ENCODE measurements at places on chromosomes 13 and 19.

- peak; percentile 50 for DNase-seq
These were observed 9.2 kb downstream of the PGPEP1 start for GRCh38 chr19:18349524-18350128.

DNA sequence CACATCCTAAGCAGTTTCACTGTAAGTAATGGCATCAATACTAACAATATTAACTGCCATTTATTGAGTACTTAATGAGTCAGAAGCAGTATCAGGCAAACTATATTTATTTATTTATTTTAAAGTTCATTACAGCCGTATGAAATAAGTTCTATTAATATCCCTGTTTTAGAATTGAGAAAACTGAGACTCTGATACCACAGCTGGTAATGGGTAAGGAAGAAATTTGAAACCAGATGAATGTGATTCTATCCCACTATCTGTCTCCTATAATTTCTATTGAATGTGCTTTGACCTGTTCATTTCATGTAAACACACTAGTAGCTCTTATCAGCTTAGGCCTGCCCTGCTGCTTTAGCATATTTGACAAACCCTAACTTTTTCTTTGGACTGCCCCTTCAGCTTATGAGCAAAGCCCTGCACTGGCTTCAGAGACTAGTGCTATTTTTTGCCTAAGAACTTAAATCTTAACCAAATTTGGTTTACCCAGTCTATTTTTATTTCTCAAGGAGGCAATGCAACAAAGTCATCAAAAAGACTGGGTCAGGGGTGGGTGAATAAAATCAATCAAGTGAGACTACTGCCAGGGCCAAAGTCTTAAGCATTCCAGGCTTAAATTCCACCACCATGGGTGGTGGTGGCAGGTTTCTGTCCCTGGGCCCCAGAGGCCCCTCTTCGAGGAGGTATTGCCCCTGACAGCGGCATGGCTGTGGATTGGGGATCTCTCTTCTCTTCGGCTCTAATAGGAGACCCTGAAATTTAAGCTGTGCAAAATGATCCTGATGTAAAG lies 143.4 kb downstream of the DLEU7 start:
- no peak for DNase-seq

DNA sequence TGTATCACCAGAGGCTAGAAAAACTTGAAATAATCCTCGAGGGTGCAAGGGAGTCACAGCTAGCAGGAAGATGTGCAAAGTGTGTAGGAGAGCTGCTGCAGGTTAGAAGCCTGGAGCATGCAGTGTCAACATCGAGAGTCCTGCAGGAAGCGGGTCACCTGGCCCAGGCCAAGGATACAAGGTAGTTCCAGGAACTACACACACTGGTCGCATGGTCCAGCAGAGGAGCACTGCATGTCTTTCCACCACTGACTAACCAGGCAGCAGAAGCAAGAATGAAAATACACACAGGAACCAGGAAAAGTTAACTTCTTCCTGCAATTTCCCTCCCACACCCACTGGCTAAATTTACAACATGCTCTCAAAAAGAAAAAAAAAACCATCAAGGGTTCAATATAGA lies 36.0 kb upstream of the MIR17HG start:
- no peak for DNase-seq

DNA sequence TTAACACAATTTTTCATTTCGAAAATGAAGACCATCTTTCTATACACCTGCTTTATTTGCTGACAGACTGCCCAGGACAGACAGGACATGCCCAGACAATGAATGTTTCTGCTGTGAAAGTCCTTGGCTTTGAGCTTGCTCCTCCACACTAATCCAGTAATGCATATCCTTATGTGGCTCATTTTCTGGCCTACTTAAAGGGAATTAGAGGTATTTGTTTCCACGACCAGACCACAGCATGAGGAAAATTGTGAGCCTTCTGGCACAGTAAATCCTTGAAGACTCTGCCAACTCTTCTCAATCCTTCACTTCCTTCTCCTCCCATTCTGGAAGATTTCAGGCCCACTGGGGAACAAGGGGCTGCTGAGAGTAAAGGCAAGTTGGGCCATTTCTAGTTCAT lies 25.7 kb downstream of the CCDC70 start:
- DNase-seq = no peak

GRCh38 chr19:27860309-27860934 lies 1352.5 kb downstream of the UQCRFS1 start:
- DNase-seq = no peak

- DNase-seq = no peak
These were observed 6.9 kb downstream of the MYPOP start for GRCh38 chr19:45895519-45895972.

DNA sequence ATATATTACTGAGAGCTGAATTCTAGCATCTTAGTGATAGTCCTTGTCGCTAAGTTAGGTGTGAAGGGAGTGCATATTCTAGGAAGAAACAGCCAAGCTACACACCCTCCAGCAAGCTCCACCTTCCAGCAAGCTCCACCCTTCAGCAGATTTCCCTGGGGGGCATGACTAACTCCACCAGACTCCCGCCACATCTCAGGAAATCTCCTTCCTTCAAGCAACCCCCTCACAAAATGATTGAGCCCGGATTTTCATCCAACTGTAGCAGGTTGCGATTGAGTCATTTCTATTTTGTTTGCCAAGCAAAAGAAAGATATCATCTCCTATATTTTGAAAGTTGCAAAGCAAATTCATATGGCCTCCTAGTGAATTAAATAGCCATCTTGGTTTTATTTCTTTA lies 162.1 kb upstream of the TMTC4 start:
- DNase-seq = no peak

DNA sequence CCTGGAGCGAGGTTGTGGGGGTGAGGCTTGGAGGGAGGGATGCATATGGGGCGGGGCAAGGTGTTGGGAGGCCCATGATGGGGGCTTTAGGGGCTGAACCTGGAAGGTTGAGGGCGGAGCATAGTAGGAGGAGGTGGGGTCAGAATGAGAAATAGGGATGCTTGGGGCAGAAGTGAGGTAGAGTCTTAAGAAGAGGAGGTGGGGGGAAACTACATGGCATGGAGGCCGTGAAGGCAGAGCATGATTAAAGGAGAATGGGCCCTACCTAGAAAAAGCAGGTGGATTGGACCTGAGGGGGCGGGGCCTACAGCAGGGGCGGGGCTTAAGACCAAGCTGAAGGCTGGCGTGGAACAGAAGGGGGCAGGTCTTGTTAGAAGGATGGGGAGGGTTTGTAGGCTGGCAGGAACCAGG lies 799 bp downstream of the NR1H2 start:
- no peak for DNase-seq

DNA sequence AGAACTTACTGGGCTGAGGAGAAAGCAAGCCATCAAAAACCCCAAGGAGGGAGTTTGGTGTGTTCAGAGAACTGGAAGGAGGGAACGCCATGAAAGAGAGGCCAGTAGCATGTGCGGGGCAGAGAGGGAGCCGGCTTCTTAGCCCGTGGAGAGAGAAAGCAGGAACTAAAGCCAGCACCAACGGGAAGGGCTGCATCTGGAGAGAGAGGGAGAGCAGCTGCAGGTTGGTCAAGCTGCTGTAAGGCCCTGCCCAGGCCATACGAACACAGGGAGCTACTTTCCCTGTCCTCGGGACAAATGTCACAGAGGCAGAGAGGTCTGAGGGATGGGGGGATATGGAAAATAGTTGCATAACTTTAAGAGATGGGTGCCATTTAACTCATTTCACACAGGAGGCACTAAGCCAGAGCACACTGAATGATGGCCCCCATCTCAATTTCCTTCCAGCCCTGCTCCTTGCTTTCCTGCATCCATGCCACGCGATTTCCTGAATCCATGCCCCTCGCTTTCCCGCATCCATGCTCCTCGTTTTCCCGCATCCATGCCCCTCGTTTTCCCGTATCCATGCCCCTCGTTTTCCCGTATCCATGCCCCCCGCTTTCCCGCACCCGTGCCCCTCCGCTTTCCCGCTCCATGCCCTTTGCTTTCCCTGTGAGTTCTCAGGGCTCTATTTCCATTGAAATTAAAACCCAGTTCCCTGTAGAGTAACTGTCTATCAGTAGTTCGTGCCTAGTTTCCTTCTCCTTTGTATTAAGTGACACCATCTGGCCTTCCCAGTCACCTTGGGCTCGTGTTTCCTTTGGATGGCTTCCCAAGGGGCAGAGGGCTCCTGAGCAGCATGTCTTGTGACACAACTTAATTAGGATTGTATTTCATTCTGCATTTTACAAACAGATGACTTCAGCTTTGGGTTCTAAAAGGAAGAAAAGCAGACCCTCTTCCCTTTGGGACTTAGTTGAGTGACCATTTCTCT lies 31.5 kb upstream of the TPT1 start:
- no peak for DNase-seq

DNA sequence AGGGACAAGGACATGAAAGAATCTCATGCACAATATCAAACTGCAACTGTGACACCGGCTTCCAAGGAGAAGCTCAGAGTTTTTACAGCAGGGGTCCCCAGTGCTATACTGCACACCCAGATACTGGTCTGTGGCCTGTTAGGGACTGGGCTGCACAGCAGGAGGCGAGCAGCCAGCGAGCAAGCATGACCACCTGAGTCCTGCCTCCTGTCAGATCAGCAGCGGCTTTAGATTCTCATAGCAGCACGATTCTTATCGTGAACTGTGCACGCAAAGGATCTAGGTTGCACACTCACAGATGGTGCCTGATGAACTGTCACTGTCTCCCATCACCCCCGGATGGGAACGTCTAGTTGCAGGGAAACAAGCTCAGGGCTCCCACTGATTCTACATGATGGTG lies 13.1 kb upstream of the CD22 start:
- DNase-seq = no peak

DNA sequence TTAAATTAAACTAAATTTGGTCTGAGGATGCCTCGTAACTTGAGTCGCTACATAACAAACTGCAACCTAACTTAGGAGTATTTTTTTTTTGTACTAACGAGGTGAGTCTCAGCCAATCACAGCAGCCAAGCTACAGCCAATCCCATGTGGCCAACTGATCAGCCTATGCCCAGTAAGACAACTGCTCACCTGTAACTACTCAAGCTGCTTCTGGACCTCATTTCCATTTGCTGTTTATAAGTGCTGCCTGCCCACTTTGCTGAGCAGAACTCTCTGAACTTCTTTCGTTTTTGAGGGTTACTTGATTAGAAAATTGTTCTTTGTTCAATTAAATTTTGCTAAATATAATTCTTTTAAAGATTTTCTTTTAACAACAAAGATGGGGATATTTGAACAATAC lies 3.8 kb downstream of the CPB2 start:
- no peak for DNase-seq

- peak; percentile 29 for DNase-seq
These were observed 15.7 kb downstream of the PLIN3 start for GRCh38 chr19:4851551-4852290.

- DNase-seq = no peak
These were observed 150.6 kb upstream of the SPACA7 start for GRCh38 chr13:112225429-112226090.

DNA sequence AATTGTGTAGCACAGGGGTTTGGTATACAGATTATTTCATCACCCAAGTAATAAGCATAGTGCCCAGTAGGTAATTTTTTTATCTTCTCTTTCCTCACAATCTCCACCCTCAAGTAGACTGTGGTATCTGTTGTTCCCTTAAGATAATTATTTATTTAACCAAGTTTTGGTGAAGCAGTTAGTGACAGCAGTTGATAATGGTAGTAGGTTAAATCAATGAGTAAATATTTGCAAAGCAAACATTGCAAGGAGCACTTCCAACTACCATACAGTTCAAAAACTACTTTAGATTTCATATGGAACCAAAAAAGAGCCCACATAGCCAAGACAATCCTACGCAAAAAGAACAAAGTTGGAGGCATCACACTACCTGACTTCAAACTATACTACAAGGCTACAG lies 291.8 kb downstream of the KCTD12 start:
- no peak for DNase-seq

DNA sequence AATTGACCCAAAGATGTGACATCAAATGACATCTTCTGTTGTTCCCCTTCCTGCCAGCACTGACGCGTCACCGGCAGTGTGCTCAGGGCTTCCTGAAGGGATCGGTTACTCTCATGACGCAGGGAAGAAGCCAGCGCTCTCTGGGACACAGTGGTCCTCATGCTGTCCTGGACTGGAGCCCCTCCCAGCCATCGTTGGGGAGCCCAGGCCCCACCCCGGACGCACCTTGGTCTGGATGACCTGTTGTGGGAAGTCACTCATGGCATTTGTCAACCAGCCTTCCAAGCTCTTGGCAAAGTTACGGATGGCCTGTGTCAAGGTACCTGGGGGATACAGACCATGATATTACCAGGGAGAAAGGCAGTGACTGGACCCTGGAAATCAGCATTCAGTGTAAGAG lies 26.0 kb upstream of the RANBP3 start:
- no peak for DNase-seq

DNA sequence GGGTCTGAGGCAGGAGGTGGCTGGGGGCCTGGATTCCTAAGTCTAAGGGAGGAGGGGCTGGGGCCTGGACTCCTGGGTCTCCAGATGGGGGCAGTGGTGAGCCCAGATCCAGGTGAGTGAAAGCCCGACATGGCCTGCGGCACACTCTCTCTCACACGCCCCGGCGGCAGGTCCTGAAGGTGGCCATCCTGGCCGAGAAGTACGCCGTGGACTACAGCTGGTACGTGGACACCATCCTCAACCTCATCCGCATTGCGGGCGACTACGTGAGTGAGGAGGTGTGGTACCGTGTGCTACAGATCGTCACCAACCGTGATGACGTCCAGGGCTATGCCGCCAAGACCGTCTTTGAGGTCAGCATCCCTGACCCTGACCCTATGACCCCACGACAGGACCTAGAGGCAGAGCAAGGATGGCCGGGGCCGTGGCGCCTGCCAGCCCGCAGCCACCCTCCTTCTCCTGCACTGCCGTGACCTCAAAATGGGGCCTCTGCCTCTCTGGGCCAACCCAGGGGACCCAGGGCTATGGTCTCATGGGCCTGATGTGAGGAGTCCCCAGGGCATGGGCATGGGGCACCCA lies 13.2 kb downstream of the FUZ start:
- no peak for DNase-seq

GRCh38 chr13:104385404-104385803 lies 1319.2 kb upstream of the SLC10A2 start:
- no peak for DNase-seq

DNA sequence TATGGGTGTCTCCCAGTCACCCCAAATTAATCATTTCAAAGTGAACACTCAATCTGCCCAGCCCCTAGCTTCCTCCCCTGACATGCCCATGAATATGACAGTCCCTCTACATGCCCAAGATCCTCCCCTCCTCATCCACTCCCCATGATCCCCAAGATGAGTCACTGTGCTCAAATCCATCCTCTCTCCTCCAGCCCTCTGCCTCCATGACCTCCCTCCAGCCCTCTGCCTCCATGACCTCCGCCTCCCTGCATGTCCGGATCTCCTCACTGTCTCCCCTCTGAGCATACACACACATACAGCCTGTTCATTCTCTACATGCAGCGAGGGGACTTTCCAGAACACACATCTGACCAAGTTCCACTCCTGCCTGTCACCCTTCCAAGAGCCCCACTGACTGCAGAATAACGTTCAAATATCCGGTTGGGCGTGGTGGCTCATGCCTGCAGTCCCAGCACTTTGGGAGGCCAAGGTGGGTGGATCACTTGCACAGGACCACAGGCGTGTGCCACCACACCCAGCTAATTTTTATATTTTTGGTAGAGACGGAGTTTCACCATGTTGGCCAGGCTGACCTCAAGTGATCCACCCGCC lies 18.4 kb upstream of the FEM1A start:
- no peak for DNase-seq
